Nephron progenitor cell (in vitro differentiated cells): ENCODE measurements at places on chromosomes 2 and 18.
A peak's percentile ranks its signal among the peaks of the same experiment; 100 is the strongest.

DNA sequence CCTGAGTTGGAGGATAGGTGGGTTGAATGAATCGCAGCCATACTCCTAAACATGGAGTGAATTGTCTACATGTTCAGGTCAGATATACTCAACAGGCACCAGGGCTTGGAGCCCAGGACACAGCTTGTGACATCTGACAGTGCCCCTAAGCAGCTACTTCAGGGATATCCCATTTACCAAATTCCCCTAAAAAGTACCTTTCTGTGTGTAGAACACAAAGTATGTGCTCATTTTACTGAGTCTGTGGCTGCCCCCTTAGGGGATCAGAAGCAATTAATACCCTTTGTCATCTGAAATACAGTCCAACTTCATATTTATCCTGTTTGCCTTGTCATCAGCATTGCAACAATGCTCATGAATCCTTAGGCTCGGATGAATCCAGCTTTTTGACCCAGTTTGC is 20.8 kb downstream of the TNFRSF11A start:
- DNase-seq = no peak

GRCh38 chr2:85736456-85737355 is 17.1 kb upstream of the ATOH8 start:
- no peak for DNase-seq

DNA sequence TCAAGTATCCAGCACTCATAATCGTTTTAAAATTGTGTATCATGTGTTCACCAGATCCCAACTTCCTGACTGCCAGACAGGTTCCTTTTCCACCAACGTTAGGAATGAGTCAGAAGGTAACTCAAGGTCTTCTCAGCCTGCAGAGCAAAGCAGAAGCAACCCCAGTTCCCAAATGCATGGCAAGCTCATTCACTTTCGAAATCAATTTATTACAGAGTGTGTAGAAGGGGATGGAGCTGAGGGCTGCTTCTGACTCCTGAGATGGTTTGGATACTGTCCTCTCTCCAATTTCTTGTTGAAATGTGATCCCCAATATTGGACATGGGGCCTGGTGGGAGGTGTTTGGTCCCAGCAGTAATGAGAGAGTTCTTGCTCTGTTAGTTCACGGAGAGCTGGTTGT is 114.5 kb downstream of the PIEZO2 start:
- DNase-seq = no peak

- no peak for DNase-seq
Observed at GRCh38 chr18:24126155-24126961, 12.5 kb upstream of the CABYR start.

DNA sequence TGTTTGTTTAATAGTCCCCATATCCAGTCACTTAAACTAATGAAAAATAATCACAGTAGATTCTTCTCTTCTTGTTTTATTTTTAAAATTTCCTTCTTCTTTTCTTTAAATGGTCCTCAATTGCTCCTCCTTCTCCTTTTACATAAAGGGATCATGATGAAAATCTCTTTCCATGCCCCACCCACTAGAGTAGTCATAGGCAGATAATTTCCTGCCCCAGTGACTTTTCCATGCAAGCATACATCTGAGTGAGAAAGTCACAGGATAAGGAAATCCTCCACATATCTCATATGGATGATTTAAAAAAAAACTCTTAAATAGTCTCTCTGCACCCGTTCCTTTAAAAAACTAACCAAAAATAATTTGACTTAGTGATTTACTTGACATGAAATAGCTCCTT is 552.3 kb upstream of the SETBP1 start:
- DNase-seq = no peak

- no peak for DNase-seq
Observed at GRCh38 chr18:44181951-44182747, 498.5 kb upstream of the SETBP1 start.

- peak; percentile 73 for DNase-seq
Observed at GRCh38 chr18:2570772-2571199, 519 bp downstream of the METTL4 start.

- peak; percentile 60 for DNase-seq
Observed at GRCh38 chr2:27016801-27017325, 15.9 kb upstream of the TMEM214 start.

DNA sequence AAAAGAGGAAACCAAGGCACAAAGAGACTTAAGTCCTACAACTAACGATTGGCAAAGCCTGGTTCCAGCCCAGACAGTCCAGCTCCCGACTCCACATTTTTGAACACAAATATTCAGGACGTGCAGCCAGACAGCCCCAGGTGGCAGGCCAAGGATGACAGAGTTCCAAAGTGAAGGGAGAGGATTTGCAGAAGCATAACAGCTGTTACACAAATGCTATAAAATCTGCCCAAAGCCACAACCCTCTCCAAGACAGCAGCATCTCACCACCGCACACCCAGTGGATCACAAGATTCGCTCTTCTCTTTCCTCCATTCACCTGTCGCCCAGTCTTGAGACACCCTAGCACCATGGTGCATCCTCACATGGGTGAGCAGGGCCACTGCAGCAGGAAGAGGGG is 227.1 kb upstream of the ID2 start:
- DNase-seq = no peak

GRCh38 chr18:45687621-45688020 is 36.4 kb upstream of the SLC14A1 start:
- no peak for DNase-seq

DNA sequence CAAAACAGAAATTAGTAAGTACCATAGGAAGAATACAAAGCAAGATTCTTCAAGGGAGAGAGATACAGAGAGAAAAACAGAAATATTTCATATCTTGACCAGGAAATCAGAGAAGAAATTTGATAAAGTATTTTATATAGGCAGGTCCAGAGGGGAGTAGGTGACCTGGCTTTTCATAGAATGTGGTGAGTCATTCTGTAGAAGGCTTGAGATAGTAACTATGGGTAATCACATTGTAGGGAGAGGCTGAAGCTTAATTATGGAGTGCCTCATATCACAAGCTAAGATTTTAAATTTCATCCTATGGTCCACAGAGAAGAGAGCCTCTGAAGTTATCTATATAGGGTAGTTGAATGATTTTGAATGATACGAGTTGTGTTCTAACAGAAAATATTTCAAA is 195.0 kb upstream of the CYRIA start:
- no peak for DNase-seq

GRCh38 chr2:156326526-156327095 is 5.9 kb downstream of the NR4A2 start:
- DNase-seq = no peak

GRCh38 chr18:10791169-10791831 is 265.5 kb downstream of the NAPG start:
- no peak for DNase-seq

- DNase-seq = no peak
Observed at GRCh38 chr2:155393406-155393805, 694.9 kb downstream of the KCNJ3 start.

GRCh38 chr2:23404426-23404825 is 19.4 kb downstream of the KLHL29 start:
- DNase-seq = no peak

- DNase-seq = no peak
Observed at GRCh38 chr2:69817729-69818501, 11.5 kb upstream of the GMCL1 start.

DNA sequence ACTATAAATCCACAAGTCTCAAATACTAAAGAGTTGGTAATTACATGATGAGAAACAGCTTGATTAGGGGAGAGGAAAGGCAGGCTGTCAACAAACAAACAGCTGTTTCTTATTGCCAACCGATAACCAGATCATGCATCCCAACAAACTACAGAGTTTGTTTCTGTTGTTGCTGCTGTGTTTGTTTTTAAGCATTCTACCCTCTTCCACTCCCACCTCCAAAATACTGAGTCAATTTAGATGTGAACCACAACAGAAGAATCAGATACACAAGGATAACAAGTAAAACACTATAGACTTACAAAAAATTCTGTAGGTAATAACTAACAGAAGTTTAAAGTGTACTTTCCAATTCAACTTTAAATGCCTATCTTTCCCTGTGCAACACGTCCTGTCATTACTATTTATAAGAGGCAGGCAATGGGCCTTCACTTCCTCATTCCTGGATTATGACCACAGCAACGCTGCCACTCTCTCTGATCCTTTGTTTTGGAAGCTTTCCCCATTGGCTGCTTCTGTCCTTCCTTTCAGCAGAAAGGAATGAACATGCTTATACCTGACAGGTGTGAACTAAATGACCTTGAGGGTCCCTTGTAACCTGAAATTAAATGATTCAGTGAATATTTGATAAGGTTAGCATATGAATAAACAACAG is 152.0 kb downstream of the SRBD1 start:
- DNase-seq = no peak

- DNase-seq = peak; percentile 36
Observed at GRCh38 chr18:26813043-26813442, 52.5 kb downstream of the AQP4 start.

- DNase-seq = no peak
Observed at GRCh38 chr2:191916826-191917225, 69.9 kb upstream of the CAVIN2 start.

- DNase-seq = no peak
Observed at GRCh38 chr2:11750422-11750821, 4.0 kb downstream of the LPIN1 start.

GRCh38 chr2:230457073-230457768 is 41.2 kb downstream of the SP100 start:
- no peak for DNase-seq

DNA sequence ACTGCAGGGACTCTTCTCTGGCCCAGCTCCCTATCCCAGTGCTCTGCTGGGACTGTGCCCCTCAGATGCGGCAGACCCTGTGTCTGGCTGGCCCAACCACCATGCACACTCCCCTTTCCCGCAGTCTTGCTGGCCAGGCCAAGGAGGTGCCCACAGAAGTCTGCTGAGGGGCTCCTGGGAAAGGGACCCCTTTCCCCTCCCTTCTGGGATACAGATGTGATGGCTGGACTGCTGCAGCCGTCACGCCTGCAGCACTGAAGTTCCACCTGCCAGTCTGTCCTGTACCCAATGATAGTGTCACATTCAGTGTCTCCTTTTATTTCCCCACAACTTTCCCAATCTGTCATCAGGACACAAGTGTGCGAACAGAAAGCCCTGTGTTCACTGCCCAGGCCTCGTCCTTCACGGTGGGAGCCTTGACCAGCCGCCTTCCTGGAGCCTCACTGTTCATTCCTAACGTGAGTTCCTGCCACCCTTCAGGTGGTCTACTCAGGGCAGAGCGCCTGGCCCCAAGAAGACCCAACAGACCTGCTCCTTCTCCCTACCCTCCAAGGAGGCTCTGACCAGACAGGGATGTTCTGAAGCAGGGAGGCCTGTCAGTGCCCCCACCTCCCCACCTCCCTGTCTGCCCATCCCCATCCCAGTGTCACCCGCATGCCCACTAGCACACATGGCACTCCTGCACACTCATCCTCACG is 47.1 kb downstream of the ANKMY1 start:
- DNase-seq = no peak

GRCh38 chr2:189252991-189253675 is 73.6 kb upstream of the COL5A2 start:
- no peak for DNase-seq

DNA sequence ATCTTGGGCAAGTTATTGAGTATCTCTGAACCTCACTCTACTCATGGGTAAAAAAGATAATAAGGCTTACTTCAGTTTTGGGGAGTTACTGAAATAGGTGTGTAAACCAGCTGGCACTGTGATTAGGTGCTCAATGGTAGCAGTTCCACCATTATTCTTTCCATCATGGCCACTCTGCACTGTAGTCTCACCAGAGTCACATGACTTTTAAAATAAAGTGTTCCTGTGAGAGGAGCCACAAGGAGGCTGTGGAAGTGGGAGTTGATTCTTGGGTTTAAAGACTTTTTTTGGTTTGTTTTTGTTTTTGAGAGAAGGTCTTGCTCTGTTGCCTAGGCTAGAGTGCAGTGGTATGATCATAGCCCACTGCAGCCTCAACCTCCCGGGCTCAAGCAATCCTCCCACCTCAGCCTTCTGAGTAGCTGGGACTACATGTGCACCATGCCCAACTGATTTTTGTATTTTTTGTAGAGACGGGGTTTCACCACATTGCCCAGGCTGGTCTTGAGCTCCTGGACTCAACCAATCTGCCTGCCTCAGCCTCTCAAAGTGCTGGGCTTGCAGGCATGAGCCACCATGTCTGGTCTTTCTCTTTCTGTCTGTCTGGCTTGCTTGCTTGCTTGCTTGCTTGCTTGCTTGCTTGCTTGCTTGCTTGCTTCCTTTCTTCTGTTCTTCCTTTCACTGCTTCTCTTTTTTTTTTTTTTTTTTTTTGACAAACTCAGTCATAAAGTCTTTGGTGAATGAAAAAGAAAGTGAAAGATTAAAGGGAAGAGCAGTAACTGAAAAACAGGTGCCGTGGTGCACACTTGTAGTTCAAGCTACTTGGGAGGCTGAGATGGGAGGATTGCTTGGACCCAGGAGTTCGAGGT is 21.2 kb upstream of the ACVR1 start:
- DNase-seq = no peak

DNA sequence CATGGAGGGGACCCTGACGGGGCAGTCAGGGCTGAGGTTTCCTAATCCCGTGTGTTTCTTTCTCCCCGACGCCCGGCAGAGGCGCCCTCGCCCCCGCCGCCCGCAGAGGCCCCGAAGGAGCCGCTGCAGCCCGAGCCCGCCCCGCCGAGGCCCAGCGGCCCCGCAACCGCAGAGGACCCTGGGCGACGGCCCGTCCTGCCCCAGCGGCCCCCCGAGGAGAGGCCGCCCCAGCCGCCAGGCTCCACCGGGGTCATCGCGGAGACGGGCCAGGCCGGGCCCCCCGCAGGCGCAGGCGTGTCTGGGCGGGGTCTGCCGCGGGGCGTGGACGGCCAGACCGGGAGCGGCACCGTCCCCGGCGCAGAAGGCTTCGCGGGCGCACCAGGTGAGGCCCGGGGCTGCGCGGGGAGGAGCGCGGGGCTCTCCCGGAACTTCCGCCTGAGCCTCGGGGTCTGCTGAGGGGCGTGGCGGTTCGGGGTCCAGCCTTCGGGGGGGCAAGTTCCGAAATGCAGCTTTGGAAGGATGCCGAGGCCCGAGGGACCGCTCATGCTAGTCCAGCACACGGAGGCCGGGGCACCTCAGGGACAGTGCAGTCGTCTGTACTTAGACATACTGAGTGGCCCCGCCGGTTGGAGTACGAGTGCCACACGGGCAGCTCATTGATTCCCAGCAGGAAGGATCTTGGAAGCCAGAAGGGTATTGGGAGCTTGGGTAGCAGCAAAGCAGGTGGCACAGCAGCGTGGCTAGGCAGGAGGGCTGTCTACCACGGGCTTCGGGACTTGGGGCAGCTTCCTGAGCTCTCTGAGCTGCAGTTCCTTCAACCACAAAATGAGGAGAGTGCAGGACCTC is 60.1 kb downstream of the EMILIN2 start:
- DNase-seq = peak; percentile 58

DNA sequence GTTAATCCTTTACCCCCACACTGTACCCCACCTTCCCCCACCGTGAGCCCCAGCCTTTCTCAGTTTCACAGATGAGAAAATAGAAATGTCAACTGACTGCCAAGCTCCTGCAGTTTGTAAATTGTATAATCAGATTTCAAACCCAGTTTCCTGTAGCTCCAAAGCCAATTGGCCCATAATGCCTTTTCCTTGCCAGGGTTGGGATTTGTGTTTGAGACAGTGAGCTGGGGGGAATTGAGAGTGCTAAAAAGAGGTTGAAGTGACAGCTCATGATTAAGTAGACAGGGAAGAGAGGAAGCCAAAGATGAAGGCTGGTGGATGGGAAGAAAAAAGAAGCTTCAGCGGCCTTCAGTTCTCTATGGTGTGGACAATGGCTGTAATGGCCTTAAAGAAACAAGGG is 10.7 kb downstream of the OSBPL6 start:
- DNase-seq = no peak

GRCh38 chr2:102514061-102514785 is 41.2 kb downstream of the SLC9A4 start:
- DNase-seq = no peak
